ENCODE measurements at places on chromosomes 6 and 20.

DNA sequence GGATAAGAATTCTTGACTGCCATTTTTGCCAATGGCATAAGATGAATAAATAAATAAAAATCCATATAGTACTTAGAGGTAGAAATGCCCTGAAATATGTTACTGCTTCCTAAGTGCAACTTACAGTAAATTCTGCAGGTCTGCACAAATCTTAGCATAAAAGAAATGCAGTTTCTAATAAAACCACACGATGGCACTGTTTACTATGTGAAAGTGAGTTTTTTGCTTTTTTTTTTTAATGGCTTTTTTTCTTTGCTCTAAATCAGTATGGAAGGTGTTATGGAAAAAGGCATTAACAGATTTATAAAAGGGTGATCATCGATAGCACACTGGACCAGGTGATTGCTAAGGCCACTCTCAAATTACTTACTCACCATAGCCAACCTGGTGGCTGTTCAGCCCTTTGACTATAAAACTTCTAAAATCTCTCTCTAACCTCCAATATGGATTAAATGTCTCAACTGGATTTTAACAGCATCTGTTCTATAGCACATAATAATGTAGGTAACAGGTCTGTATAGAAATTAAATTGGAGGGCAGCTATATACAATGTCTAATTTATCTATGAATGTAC is 45.8 kb downstream of the AHI1 start:
- no peak for DNase-seq

DNA sequence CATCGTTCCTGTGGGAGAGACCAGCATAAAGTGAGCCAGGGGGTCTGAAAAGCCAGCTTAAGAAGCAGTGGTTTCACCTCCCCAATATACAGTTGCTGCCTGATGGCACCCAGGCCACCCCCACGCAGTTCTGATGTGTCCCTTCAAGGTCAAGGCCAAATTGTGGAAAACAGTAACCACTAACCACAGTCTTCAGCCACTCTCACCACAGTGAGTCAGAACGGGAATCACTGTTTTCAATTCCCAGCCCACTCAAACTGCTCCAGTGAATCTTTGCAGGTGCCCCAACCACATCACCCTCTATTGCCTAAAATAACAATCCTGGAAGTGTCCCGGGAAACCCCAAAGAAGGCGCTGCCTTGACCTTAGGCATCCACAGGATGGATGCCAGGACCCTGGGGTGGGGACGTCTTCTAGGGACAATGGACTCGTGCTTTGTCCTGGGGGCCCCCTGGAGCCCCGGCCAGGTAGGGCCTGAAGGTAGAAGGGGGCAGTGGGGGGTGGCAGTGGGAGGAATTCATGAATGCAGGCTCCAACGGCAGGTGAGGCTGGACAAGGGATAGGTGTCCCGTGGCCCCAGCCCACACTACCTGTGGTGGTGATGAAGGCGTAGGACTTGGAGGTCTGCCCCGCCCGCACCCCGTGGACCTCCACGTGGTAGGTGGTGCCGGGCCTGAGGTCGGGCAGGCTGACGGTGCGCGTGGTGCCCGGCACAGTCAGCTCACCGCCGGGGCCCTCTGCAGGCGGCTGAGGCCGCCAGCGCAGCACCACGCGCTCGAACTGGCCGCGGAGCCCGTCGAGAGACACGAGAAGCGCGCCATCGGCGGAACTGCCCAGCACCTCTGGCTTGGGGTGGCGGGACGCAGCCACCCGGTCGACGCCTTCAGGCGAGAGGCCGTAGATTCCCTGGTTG is 22.2 kb downstream of the TNXB start:
- no peak for DNase-seq

GRCh38 chr20:34334654-34335407 is 28.2 kb upstream of the ITCH start:
- no peak for DNase-seq

GRCh38 chr6:37258405-37259105 is 611 bp upstream of the TMEM217 start:
- no peak for DNase-seq

DNA sequence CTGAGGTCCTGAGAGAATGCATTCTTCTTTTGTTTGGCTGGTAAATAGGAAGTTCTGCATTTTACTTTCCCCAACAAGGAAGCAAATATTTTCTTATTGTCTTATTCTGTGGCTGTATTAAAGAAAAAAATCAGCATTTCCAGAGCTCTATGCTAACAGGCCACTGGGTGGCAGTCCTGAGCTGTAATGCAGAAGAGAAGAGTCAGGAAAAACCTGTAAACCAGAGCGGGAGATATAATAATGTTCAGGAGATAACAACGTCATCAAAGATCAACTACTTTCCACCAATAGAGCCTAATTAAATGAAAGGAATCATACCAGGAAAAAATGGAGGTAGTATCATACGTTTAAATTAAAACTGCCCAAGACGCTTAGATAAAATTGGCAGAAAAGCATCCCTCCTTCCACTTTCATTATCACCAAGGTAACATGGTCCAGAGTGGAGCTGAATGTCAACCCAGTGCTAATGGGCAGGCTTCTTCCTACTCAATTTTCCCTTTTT is 55.6 kb upstream of the CARMIL1 start:
- DNase-seq, result peak; percentile 33

- DNase-seq, result no peak
Observed at GRCh38 chr6:93453956-93454355, 34.6 kb upstream of the EPHA7 start.

DNA sequence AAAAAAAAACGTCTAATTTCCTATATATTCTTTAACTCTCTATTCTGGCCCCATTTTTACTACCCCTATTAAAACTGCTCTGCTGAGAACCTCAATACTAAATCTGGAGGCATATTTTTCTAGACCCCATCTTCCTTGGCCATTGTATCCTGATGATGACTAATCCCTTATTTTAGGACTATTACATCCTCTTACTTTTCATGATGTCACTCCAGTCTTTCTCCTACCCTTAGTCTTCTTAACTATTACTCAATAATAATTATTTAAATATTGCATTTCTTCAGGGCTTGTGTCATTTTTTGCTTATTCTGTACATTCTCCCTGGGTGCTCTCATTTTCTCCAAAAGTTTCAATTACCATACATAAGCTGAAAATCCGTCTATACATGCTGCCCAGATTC is 6.4 kb downstream of the FBXO30 start:
- DNase-seq, result no peak

- DNase-seq, result no peak
Observed at GRCh38 chr6:96124778-96125177, 109.0 kb downstream of the FUT9 start.

- DNase-seq, result no peak
Observed at GRCh38 chr6:150119173-150119572, 23.7 kb upstream of the PPP1R14C start.

DNA sequence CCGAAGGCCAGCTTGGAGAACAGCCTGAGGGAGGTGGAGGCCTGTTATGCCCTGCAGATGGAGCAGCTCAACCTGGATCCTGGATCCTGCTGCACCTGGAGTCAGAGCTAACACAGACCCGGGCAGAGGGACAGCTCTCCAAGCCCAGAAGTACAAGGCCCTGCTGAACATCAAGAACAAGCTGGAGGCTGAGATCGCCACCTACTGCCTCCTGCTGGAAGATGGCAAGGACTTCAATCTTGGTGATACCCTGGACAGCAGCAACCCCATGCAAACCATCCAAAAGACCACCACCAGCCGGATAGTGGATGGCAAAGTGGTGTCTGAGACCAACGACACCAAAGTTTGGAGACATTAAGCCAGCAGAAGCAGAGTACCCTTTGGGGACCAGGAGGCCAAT is 223.5 kb upstream of the ID4 start:
- no peak for DNase-seq

- no peak for DNase-seq
Observed at GRCh38 chr20:23356203-23356602, 5.6 kb downstream of the NXT1 start.

- DNase-seq, result no peak
Observed at GRCh38 chr20:555976-556385, 12.4 kb upstream of the CSNK2A1 start.

DNA sequence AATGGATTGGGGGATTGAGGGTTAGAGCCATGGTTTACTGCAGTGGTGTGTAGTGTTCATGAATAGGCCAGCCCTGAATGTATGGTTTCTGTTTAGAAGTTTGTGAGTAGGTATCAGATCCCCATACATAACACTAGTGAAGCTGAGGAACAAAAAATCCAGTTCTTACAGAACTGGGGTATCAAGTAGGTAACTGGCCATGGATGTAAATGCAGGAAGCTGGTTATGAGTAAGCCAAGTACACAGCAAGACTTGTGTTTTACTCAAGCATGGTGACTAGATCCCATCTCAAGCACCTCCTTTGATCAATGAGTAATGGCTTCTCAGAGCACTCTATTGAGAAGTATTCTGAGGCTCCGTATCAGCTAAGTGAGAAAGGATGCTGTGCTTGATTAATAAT is 613.7 kb upstream of the FLRT3 start:
- no peak for DNase-seq

DNA sequence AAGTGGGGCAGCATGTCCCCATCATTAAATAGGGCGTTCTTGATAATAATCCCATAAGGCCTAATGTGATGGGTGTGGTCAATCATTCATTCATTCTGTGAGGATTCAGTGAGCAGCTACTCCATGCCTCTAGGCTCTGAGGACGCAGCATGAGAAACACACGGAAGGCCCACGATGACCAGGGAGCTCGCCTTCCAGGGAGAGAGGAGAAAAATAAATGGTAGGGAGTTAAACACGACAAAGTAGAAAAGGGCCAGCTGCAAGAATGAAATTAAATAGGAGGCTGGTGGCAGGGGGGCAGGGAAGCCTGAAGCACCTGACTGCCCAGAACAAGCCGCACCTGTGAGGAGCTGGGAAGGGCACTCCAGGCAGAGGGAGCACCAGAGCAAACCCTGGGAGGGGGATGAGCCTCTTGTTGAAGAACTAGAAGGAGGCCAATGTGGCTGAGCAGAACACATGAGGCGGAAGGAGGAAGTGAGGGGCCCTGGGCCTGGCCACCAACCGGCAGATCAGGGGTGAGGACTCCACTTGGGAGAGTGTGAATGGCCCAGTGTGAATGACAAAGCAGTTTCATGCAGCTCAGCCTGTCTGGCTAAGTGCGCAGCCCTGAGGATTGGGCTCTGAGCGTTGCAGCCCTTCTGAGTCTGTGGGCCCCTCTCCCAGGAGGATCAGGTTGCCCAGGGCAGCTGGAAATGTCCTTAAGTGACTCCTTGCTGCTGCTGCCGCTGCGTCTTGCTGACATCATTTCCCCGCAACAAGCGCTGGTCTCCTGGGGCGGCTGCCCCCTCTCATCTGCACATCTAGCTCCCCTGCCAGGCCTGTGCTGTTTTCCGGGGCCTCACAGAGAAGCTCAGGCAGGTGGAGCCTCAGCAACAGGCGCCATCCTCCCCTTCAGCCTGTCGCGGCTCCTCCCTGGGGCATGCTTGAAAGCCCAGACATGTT is 99.9 kb downstream of the CDH26 start:
- no peak for DNase-seq

- DNase-seq, result no peak
Observed at GRCh38 chr20:51337126-51337805, 205.3 kb downstream of the NFATC2 start.

GRCh38 chr6:7138921-7139358 is 31.2 kb downstream of the RREB1 start:
- no peak for DNase-seq
